Activated naive CD4-positive, alpha-beta T cell treated with anti-CD3 and anti-CD28 coated beads, Interleukin-2, amount 50 U/mL, for 16 hours (primary cell): ENCODE measurements at places on chromosomes 12 and 14.

DNA sequence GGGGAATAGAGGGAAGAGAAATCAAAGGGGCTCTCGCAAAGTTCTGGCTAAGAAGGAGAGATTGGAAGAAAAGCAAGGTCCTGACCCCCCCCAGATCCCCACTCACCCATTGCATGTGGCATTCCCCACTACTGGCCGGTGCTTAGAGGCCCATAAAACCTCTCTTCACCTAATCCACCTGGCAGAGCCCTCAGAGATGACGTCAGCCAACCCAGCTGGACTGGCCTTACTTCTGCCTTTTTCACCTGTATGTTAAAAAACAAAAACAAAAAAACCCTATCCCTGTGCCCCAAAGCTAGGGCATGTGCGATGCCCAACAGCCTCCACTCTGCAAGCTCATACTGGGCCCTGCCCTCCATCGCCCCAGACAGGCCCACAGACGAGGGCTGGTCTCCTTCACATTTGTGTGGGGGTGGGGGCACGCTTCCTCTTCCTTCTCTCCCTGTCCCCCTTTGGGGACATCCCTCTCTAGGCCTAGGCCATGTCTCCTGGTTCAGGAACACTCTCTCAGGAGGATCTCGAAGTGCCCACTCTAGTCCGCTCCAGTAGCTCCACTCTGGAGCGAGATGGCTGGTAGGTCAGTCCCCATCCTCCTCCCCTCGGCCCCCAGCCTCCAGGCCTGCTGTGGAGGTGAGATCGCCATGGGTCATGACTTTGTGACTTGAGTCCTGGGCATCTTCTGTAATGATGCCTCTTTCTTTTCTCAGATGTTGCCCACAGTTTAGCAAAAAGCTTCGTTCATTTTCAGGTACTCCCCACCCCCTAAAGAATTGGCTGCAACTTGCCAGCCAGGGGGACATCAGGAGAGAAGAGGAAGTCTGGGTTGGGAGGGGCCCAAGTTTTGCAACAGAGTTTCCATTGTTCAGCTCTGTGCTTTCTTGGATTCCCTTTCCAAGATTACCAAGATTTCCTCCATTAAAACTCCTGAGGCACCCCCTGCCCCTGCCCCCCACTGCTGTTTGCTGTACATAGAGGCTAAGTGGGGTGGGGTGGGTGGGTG lies 37.0 kb downstream of the FIGNL2 start:
- no peak for DNase-seq

- no peak for DNase-seq
Observed at GRCh38 chr12:112018571-112019237, 5.5 kb downstream of the ERP29 start.

DNA sequence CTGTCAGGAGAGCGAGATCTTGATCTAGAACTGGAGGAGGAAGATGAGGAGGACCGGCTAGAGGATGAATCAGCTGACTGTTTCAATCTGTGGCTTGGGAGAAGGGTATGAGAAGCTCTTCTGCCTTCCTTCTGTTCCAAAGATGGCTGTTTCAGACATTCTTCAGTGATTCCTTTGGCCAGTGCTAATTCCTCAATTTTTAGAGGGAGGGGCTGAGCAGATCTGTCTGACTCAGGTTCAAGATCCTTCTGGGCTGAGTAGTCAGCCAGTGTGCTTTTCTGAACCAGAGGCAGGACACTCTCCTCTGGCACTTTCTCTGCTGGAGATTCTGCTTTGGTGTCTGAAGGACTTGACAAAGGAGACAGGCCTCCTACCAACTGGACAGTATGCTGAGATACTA lies 15.2 kb downstream of the ACIN1 start:
- DNase-seq = no peak

DNA sequence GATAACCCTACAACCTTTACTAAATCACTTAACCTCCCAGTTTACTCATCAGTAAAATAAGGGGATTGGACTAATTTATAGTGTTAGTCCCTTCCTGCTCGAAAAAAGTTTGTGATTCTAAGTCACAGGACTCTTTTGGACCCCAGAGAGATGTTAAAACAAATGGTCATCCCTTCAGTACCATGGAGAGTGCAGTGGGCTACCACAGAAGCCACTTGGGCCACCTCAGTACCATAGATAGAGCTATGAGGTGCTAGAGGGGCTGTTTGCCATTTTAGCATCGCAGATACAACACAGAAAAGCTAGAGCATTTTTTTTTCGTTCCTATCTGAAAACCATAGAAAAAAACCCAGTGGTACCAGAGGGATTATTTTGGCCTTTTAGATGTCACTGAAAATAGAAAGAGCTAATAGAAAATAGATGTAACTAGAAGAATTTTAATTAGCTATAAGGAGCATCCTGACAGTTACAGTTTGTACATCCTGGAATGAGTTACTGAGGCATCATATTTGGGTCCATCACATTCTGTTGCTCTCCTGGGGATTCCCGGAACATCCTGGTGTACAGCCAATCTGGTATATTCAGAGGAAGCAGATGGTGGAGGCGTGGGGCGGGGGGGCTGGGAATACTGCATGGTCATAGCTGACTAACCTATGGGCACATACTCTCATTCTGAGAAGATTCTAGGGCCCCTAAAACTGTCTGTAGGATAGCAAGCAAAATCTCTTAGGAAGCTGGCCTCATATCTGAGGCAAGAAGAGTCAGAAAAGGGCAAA lies 2.8 kb downstream of the ZNF219 start:
- DNase-seq = no peak

- DNase-seq = no peak
Observed at GRCh38 chr12:24280056-24280842, 330.8 kb upstream of the SOX5 start.
